ENCODE measurements at places on chromosomes 4 and X.

- DNase-seq, result no peak
These were observed 286.8 kb downstream of the CRLF2 start for GRCh38 chrX:925652-926061.

DNA sequence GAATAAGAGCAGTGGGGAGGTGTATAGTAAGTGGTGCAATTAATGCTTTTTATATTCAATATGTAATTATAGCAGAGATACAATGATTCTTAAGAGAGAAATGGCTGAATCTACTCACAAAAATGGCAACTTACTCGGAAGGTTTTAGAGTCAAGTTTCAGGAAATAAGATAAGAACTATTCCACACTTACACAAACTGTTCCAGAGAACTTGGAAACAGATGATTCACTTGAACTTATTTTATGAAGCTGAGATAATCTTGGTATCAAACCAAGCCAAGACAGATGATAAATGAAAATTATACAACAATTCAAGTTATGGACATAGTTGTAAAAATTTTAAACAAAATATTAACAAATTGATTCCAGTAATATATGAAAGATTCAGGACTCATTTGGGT is 311.3 kb upstream of the HS3ST1 start:
- no peak for DNase-seq

GRCh38 chrX:75781611-75782010 is 3.4 kb downstream of the MAGEE2 start:
- no peak for DNase-seq

GRCh38 chrX:56963377-56963776 is 32.0 kb downstream of the SPIN3 start:
- DNase-seq, result no peak

GRCh38 chr4:107683873-107684272 is 36.2 kb downstream of the PAPSS1 start:
- DNase-seq, result no peak

- peak; percentile 86 for DNase-seq
These were observed 115.8 kb upstream of the INPP4B start for GRCh38 chr4:142961866-142962265.

GRCh38 chrX:126165721-126166461 is at the start of gene DCAF12L2:
Gene DCAF12L2 (minus strand): TSS chrX:126166289. CDS start chrX:126165924, 365 bp downstream.
- no peak for DNase-seq
